ENCODE measurements at places on chromosomes 12 and 14. TPM values are rescaled to one million over a fixed set of nuclear protein-coding genes. Genes with fewer than 3 reads are reported as not detected.

STXBP6 gene
- total RNA-seq, result 1.7 TPM

GRCh38 chr12:77469578-77470333 is 360.9 kb upstream of the NAV3 start:
- no peak for DNase-seq

DNA sequence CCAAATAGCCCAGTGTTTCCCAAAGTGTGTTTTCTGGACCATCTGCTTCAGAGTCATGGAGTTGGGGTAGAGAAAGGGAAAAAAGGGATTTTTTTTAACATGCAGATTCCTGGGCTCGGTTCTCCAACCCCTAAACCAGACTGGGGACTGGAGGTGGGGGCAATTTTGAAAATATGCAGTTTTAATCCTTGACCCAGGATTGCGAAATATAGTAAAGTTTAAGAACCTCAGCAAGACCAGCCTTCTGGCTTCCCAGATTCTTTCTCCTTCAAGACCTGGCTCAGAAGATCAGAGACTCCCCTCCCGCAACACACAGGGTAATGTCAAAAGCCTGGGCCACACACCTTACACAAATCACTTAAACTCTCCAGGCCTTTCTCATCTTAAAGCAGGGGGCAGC is 150.1 kb downstream of the PAH start:
- DNase-seq, result no peak

DNA sequence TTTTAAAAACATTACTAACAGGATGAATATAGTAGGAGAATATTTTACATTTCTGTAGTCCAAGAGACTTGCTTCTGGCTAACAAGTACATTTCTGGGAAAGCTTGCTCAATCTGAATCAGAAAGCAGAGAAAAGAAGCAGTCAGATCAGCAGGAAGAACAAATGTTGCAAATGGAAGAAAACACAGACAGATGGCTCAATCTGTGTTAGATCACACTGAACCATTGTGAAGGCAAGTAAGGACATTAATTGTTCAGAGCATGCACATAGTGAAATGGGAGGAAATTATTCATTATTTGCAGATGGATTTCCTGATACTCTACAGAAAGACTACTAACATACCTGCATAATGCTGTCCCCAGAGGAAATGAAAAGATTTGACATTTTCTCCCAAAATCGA is 65.2 kb upstream of the CNOT2 start:
- DNase-seq, result no peak

DNA sequence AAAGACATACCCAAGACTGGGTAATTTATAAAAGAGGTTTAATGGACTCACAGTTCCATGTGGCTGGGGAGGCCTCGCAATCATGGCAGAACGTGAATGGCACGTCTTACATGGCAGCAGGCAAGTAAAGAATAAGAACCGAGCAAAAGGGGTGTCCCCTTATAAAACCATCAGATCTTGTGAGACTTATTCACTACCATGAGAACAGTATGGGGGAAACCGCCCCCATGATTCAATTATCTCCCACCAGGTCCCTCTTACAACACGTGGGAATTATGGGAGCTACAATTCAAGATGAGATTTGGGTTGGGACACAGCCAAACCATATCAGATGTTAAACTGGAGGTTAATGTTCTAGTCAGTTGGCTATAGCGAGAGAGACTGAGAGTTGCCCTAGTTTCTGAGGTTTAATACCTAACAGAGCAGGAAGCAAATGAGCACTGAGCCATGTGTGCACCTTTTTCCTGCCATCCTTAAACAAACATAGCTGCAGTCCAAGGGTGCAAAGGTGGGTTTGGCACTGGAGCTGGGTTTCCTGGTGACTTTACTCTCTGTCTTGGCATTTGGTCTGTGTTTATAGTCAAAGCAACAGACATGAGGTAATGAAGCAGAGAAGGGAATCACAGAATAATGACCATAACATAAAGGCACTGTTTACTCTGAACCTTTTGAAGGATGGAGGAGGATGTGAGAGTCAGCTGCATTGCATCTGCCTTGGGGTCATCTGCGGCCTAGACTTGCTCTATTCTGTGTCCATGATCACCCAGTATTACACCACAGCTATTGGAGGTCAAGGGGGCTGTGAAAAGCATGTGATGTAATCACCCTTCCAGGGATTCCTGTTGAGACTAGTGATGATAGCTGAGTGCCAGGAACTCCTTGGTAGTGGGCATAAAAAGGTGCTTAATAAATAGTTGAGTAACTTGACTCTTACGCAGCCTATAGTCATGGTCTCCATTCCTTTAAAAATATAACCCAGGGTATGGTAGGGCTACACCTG is 83.6 kb upstream of the USP44 start:
- DNase-seq, result no peak

RARG gene
- total RNA-seq, result 98.0 TPM

GRCh38 chr12:12008931-12009611 is 61.7 kb upstream of the BCL2L14 start:
- DNase-seq, result no peak
